ENCODE measurements at places on chromosomes 2 and 18. TPM values are rescaled to one million over a fixed set of nuclear protein-coding genes. Genes with fewer than 3 reads are reported as not detected.

TUBA4B gene
- not detected for total RNA-seq

DNA sequence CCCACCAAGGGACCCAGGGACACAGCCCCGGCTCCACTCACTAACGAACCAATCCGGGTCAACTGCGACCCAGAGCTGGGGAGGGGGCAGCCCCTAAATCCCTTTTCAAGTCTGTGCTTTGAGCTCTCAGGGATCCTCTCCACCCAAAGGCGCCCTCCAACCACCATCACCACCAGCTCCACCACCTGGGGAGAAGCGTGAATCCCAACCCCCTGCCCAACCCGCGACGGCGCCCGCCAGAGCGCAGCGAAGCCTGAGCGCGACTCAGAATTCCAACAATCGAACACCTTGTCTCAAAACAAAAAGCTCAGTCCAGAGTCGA lies 497 bp downstream of the DSC3 start:
- no peak for DNase-seq

SGO2 gene
- total RNA-seq, result 3.1 TPM

DNA sequence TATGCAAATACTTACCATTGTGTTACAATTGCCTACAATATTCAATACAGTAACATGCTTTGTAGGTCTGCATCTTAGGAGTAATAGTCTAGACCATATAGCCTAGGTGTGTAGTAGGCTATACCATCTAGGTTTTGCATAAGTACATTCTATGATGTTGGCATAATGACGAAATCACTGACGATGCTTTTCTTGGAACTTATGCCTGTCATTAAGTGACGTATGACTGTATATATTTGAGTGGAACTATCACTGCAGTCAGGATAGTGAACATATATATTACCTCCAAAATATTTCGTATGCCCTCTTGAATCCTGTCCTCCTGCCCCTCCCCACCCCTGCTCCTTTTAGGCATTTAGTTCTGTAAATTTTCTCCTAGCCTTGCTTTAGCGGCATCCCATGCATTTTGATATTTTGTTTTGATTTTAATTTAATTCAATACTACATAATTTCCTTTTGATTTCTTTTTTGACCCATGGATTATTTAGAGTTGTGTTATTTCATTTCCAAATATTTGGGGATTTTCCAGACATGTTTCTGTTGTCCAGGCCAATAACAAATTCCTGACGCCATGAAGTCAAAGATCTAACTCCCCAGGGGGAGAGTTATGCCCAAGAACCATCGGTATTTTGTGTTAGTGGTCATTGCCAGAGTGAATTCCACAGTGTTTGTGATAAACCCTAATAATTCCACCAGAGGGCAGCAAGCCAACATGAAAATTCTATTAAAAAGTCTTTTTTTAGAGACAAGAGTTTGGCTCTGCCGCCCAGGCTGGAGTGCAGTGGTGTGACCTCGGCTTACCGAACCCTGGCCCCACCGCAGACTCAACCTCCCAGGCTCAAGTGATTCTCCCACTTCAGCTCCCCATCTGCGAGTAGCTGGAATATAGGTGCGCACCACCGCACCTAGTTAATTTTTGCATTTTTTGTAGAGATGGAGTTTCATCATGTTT lies 24.2 kb upstream of the CASP8 start:
- DNase-seq, result peak; percentile 86

- DNase-seq, result no peak
These were observed 6.7 kb downstream of the CRIM1 start for GRCh38 chr2:36362291-36362690.

GRCh38 chr2:38685116-38685735 lies 19.3 kb downstream of the GALM start:
- DNase-seq, result no peak

Measured in myocyte (in vitro differentiated cells).